COR-L47 (cell line): ENCODE measurements at places on chromosomes 6 and 20.

DNA sequence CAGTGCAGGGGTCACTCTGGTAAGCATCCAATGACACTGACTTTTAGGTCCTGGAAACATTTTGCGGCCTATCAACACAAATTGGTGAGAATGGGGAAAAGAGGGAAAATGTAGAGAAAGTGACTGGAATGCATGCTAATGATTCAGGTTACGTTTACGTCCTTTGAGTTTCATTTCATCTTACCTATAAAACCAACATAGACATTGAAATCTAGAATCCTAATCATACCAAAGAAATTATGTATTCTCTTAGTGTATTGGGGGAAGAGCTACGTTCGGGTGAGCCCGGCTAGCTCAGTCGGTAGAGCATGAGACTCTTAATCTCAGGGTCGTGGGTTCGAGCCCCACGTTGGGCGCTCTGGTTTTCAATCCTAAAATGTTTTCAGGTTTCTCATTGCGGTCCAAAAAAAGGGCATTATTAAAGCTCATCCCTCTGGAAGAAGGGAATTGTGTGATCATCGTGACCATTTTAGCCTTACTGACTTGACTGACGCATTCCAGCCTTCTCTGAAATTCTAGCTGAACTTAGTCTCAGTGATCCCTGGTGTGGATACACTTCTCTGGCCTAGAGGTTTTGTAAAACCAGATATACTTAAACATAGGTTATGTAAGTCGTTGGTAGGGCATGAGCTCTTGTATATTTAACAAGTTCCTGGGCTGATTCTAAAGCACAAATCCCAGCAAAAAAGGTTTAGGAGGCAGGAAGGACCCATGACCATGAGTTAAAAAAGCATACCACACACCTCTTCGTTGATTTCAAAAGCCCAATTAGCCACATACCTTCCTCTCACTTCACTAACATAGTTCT lies 18.3 kb downstream of the HMGN4 start:
- peak; percentile 55 for DNase-seq

- DNase-seq: no peak
Observed at GRCh38 chr6:151482290-151482689, 11.5 kb upstream of the CCDC170 start.

- DNase-seq: no peak
Observed at GRCh38 chr6:2945153-2945452, 26.3 kb downstream of the SERPINB6 start.

DNA sequence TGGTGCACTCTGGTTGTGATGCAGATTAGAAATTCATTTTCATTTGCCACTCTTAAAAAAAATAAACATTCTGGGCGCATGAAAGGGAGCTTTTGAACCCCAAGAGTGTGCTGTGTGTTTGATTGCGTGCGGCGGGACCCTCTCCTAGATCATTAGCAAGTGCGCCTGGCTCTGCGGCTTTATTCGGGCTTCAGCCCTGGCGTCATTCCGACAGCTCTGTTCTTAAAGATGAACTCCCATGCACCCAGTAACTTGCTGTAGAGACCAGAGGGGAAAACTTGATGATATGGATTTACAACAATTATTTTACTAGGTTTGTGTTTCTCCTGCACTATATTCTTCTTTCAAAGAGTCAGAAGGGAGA lies 48.9 kb upstream of the ARMC2 start:
- no peak for DNase-seq

GRCh38 chr6:53161481-53162009 lies 12.9 kb upstream of the GCM1 start:
- DNase-seq: no peak

DNA sequence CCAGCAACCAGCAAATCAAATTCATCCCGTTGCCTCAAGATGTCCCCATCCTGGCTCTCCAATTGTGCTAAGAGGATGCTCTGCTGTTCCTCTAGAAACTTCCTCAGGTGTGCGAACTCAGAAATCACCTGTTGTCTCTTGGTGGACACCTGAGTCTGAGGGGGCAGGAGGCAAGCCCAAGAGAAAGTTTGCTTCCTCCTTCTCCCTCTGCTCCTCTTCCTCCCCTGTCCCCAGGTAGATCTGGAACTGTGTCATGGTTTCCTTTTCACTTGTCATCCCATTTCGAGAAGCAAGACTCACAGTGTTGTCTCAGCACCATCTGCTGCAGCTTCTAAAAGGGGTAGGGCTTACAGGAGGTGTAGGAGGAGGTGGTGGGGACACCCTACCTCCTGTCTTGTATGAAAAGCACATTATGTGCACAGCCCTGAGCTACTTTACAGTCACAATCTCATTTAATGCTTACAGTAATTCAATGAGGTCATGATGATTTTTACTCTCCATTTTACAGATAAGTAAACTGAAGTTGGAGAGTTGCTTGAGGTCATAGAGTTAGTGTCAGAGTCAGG lies 2.5 kb downstream of the TRIM10 start:
- DNase-seq: no peak

- DNase-seq: no peak
Observed at GRCh38 chr6:130517444-130517931, 151.7 kb downstream of the TMEM200A start.

GRCh38 chr6:72533606-72534005 lies 88.3 kb upstream of the KCNQ5 start:
- DNase-seq: no peak

DNA sequence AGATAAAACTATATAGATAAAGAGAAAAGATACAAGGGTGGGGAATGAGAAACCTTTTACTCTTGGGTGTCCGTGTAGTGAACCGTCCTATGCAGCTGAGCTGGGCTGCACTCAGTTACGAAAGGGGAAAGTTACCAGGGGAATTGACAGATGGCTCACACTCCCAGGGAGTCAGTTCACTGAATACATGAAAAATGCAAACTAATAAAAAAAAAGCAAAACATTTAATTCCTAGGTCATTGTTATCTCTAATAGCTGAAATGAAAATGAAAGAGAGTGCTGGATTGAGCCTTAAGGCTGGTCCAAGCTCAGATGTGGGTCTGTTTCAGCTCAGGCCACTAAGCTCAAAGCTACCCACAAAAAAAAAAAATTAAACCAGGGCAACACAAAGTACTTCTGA lies 138.0 kb downstream of the THBS2 start:
- DNase-seq: no peak

DNA sequence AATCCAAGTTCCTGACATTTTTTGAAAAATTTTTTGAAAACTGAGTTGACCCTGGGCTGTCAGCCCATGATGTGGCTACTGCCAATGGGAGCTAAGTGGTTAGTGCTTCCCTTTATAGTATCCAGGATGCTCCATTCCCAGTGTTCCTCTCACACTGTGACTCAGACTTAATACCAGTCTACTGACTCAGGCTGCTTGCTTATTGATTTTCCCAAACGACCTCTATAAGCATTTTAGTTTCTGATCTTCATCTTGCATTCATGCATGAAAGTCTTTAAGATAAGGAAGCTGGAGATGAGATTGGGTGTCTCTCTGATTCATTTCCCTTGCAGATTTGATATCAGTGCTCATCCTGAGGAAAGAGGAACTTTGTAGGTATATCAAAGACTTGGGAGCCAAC lies 560.0 kb downstream of the TBC1D32 start:
- no peak for DNase-seq

DNA sequence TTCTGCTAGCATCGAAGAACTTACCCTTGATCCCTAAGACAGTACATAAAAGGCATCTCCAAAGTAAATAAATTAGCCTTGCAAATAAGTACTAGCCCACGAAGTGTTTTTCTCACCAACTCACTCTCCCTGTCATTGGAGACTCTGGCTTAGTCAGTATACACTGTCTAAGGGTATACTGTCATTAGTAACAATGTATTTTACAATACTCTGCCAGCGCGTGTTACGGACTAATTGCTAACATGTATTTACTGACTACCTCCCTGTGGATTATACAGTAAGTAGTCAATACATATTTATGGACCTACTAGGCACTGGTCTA lies 72.1 kb downstream of the NFATC2 start:
- no peak for DNase-seq

- DNase-seq: no peak
Observed at GRCh38 chr20:39660226-39660625, 698.1 kb downstream of the DHX35 start.

GRCh38 chr6:14434916-14435690 lies 317.5 kb downstream of the CD83 start:
- DNase-seq: no peak

- no peak for DNase-seq
Observed at GRCh38 chr20:49810491-49811190, 2.0 kb upstream of the SLC9A8 start.

- no peak for DNase-seq
Observed at GRCh38 chr6:70724524-70724923, 56.8 kb downstream of the SMAP1 start.

- DNase-seq: no peak
Observed at GRCh38 chr6:164184410-164184809, 769.9 kb downstream of the QKI start.

DNA sequence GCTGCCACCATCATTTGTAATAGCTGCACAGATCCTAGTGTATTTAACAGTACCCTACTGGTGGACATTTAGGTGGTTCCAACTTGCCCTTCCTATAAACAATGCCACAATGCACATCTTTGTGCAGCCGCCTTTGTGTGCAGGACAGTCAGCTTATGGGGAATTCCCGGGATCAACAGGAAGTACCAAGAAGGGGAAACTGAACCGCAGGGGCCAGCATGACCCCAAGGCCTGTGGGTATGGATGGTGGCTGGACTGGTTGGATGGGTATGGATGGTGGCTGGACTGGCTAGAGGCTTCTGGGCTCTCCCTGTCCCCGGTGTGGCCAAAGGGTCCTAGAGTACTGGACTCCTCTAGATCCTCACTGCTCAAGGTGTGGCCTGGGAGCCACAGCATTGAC lies 46.7 kb downstream of the CEBPB start:
- DNase-seq: no peak

DNA sequence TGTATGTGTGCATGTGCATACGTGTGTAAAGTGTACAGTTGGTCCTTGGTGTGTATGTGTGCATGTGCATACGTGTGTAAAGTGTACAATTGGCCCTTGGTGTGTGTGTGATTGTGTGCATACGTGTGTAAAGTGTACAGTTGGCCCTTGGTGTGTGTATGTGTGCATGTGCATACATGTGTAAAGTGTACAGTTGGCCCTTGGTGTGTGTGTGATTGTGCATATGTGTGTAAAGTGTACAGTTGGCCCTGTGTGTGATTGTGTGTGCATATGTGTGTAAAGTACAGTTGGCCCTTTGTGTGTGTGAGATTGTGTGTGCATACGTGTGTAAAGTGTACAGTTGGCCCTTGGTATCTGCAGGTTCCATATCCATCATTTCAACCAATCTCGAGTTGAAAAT lies 5.1 kb upstream of the LIME1 start:
- no peak for DNase-seq

- DNase-seq: no peak
Observed at GRCh38 chr6:47278545-47278944, 31.2 kb downstream of the TNFRSF21 start.

DNA sequence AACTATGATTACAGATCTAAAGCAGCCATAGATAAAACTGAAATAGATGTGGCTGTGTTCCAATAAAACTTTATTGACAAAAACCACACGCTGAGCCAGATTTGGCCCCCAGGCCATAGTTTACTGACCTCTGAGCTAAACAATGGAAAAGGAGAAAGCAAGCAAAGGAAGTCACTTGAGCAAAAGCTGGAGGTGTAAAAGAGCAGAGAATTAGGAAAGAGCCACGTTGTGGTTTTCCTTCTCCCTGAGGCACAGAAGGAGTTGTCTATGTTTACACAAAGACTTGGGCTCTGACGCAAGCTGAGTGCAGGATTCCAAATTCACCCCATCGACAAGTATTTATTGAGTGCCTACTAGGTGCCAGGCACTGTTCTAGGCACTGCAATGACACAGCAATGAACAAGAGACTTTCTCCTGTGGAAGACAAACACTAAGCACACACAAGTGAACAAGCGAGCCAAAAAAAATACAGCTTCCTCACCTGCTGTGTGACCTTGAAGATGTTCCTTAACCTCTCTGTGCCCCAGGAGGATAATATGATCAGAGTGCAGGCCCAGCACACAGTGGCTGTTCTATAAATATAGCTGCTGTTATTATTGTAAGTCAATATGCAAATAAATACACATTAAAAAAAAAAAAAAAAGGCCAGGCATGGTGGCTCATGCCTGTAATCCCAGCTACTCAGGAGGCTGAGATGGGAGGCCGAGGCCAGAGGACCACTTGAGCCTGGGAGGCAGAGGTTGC lies 75.4 kb upstream of the PTPN1 start:
- DNase-seq: no peak

- no peak for DNase-seq
Observed at GRCh38 chr6:163249651-163250101, 164.8 kb upstream of the QKI start.

DNA sequence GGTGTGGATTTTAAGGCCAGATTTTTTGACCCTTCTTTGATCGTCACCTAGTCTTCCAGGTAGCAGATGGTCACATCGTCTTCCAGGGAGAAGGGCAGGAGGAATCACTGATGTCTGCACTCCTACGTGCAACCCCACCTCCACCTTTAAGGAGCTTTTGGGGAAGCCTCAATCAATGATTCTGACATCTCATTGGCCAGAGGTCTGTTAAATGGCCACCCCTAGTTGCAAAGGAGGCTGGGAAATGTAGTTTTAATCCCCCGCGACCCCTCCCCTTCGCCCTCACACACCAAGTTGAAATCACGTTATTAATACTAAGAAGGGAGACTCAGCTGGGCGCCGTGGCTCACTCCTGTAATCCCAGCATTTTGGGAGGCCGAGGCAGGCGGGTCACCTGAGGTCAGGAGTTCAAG lies 151.4 kb downstream of the BCAS1 start:
- no peak for DNase-seq

DNA sequence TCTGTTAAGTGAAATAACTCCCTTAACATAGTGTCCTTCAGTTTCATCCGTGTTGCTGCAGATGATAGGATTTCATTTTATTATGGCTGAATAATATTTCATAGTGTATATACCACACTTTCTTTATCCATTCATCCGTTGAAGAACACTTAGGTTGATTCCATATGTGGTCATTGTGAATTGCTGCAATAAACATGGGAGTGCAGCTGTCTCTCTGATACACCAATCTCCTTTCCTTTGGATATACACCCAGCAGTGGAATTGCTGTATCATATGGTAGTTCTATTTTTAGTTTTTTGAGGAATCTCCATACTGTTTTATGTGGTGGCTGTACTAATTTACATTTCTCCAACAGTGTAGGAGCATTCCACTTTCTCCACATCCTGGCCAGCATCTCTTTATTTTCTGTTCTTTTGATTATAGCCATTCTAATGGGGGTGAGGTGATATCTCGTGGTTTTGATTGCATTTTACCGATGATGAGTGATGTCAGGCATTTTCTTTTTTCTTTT lies 193.2 kb downstream of the SLC16A10 start:
- no peak for DNase-seq
